ENCODE measurements at places on chromosomes 12 and 14.

DNA sequence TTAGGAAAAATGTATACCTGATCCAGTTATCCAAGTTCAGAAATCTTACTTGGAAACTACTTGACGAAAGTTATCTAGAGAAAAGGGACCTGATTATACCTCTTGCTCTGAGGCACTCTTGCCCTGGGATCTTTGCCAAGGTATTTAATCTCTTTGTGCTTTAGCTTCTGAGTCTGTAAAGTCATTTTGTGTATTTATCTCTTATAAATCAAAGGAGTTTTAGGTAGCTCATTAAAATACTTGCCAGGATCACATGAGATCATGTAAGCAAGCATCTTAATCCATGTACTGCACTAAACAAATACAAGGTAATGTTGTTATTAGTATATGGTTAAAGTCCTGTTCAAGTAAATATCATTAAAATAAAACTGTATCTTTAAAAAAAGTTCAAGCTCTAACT is 147.5 kb downstream of the IPO8 start:
- no peak for DNase-seq

DNA sequence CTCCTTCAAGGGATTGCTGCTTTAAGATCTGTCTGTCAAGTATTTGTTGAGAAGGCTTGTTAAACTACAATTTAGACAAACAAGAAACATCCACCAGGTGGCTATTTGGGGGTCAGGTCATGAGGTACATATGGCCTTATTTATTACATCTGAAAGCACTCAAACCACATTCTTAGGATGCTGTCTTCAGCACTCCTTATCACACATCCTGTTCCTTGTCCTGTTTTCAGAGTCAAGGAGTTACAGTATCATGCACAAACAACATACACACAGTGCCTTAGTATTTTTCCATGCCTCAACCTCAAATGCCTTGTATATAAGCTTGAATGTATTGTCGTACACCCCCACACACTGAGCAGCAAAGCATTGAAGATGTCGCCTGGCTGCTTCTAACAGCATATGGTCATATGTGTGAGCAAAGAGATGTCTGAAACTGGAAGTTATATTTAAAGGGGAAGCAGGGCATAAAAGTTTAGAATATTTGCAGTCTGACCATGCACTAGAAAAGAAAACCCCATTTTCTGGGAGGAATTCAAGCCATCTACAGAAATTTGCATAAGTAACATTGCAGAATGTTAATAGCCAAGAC is 83.8 kb downstream of the KCNMB4 start:
- DNase-seq: no peak

GRCh38 chr12:56300644-56301464 is 724 bp upstream of the CS start:
- DNase-seq: no peak

DNA sequence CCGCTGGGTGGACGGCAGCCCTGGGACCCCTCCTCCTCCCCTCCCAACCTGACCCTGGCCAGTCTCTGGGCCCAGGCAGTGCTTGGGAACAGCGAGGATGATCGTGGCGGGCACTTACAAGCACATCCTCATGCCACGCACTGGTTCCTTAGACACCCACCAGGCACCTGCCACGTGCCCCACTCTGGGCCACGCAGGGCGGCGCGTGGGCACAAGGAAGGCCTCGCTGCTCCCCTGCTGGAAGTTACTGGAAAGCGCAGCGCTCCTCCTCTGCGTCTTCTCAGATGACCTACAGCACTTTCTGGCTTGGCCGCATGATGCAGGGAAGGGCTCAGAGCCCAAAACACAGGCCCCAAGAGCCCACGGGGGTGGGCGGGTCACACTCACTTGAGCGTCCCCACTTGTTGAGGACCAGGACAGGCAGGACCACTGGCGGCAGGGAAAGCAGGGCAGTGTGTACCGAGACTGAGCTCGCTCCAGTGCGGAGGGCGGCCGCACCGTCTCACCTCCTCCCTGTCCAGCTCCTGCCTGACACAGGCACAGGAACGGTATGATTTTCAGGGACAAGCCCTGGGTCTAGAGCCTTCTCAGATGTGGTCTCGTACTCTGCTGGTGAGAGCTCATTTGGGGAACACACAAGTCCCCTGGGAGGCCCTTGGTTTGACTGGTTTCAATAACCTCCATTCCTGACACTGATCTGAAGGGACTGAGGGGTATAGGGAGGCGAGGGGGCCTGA is 128.3 kb upstream of the EVL start:
- DNase-seq: no peak

DNA sequence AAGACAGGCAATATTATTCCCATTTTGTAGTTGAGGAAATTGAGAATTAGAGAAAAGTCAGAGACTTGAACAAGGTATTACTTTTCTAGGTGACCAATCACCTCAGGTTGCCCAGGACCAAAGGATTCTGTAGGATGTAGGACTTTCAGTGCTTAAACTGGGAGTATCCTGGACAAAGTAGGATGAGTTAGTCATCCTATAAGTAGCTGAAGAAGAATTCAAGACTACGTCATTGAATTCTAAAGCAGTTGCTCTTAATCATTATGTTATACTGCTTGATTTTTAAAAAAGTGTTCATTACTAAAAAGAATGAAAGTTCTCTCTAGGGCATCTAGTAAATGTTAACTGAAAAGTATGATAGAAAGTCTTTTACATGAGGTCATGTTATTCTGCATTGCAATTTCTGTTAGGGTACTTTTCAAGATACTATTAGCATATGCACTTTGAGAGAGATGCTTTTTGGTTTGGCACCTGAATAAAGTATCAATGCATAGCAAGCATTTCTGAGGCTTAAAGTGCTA is 101.7 kb downstream of the RTN1 start:
- DNase-seq: no peak

DNA sequence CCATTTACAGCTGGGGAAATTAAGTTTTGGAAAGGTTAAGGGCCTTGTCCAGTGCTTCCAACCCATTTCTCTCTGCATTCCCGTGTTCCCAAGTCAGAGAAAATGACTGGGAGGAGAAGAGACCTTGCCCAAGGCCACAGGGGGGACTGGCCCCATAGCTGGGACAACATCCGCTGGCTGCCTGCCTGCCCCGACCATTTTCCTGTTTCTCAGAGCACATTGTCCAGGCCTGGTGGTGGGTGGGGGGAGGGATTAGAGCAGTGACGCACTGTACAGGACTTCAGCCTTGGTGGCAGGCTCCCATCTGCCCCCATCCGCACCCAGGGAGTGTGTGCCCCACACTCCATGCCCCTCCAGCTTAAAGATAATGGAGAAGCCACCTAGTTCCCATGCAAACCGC is 27.7 kb downstream of the DIO3 start:
- no peak for DNase-seq

DNA sequence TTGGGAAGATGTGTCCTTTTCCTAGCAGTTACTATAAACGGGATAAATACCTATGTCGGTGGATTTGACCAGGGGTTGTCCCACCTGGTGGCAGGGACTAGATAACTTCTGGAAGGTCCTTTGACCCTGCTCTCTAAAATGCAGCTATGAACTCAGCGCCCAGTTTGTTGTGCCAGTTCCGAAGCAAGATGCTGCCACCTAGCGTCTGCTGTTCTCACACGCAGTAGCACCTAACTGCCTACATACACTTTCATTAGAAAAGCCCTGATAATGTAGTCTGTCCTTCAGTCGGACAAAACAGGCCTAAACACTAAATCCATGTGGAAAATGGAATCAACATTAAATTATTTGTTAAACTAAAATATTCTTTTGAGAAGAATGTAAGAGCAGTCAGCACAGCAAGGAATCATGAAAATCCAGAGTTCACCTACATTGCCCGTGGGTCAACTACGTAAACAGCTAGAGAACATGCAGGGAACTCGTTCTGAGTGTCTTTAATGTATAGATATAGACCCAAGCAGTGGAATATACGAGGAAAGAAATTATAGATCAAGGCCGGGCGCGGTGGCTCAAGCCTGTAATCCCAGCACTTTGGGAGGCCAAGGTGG is 51.1 kb upstream of the CRACR2A start:
- DNase-seq: peak; percentile 79

- no peak for DNase-seq
Measured at GRCh38 chr14:71380271-71380670, 473.0 kb downstream of the PCNX1 start.

- DNase-seq: no peak
Measured at GRCh38 chr14:105993814-105994213, 467.4 kb downstream of the TMEM121 start.

DNA sequence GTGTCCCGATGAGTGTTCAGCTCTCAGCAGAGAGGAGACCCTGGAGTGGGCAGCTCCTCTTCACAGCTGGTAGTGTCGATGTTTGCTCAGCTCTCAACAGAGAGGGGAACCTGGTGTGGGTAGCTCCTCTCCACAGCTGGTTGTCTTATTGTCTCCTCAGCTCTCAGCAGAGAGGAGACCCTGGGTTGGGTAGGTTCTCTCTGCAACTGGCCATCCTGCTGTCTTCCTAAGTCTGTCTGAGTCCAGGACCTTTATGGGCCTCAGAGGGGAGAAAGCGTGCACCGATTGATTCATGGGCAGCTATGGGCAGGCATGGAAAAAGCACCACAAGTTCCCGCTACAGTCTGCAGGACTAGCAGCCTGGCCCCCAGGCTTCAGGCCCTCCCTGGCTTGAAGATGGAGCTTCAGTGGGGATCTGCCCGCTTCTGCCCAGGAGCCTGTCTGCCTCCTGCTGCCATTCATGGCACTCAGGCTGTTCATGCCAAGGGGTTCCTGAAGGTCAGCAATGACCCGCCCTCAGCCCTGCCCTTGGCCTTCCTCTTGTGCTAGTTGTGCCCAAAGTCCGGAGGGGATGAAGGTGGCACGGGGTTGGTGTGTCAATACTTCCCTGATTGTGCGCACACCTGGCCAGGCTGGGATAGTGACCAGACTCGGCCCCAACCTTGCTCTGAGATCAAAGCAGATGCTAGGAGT is 224.2 kb downstream of the KCNC2 start:
- DNase-seq: no peak

DNA sequence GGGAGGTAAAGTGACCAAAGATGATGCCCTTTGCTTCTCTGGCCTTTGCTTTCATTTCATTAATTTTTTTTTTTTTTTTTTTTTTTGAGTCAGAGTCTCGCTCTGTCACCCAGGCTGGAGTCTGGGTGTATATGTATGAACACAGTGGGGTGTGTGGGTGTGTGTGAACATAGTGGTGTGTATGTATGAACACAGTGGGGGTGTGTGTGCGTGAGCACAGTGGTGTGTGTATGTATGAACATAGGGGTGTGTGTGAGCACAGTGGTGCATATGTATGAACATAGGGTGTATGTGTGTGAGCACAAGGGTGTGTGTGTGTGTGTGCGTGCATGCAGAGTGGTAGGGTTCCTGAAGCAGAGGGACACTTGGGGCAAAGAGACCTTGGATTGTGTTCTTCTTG is 9.6 kb downstream of the KLC1 start:
- no peak for DNase-seq

DNA sequence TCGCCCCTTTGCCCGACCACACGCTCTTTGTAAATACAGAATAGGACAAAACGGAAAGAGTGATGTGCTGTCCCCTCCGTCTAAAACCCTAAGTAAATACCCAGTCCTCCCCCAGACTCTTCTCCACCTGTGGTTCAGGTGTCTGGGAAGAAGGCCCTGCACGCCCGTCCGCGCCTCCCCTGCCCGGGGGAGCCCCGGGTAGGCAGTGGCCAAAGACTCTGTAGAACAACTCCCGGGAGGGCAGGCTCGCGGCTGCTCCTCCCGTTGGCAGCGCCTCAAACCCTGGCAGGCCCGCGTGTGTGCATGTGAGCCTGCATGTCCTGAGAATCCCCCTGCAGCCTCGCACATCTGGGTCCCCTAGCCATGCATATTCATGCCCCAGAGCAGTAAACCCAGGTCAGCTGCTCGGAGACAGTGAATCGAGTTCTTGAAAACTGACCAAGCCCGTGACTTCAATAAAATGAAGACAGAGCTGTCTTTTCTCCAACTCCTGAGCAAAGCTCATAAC is 165.8 kb downstream of the MON2 start:
- DNase-seq: peak; percentile 36

- DNase-seq: no peak
Measured at GRCh38 chr12:85423947-85424346, 143.9 kb downstream of the ALX1 start.

- no peak for DNase-seq
Measured at GRCh38 chr14:71190770-71191374, 283.6 kb downstream of the PCNX1 start.

Measured in NCI-H2081 (cell line).